ENCODE measurements at places on chromosomes 1 and 21. TPM values are rescaled to one million over a fixed set of nuclear protein-coding genes. Genes with fewer than 3 reads are reported as not detected.

SYT6 gene
- not detected for total RNA-seq

SLC45A1 gene
- total RNA-seq, result 0.92 TPM

SPTA1 gene
- 0.50 TPM for total RNA-seq

SMYD2 gene
- total RNA-seq, result 41.6 TPM

PLPPR5 gene
- not detected for total RNA-seq

PWP2 gene
- total RNA-seq, result 10.9 TPM

ATP1A4 gene
- 1.1 TPM for total RNA-seq

ZNF281 gene
- 18.2 TPM for total RNA-seq

SPATA21 gene
- total RNA-seq, result not detected

ZBTB8B gene
- 0.03 TPM for total RNA-seq

ICOSLG gene
- 11.6 TPM for total RNA-seq

OR2W3 gene
- 1.2 TPM for total RNA-seq

HPDL gene
- total RNA-seq, result not detected

FCRL6 gene
- total RNA-seq, result 2.3 TPM

EIF4G3 gene
- 43.0 TPM for total RNA-seq

CCDC181 gene
- 1.4 TPM for total RNA-seq

COL11A1 gene
- 0.56 TPM for total RNA-seq

EXOSC10 gene
- 47.7 TPM for total RNA-seq

TMPRSS15 gene
- not detected for total RNA-seq

ATP6V1G3 gene
- total RNA-seq, result not detected

FCGR1A gene
- 65.3 TPM for total RNA-seq

PLA2G2D gene
- 0.27 TPM for total RNA-seq

FALEC gene
- not detected for total RNA-seq

IRF2BP2 gene
- 154 TPM for total RNA-seq

MRPS21 gene
- 45.9 TPM for total RNA-seq

ANGPTL1 gene
- 12.3 TPM for total RNA-seq

DIO1 gene
- total RNA-seq, result not detected

GSTM5 gene
- 11.7 TPM for total RNA-seq

RGS1 gene
- total RNA-seq, result 16.3 TPM

LCK gene
- 7.5 TPM for total RNA-seq

IGSF21 gene
- total RNA-seq, result 1.8 TPM

SLX9 gene
- 15.7 TPM for total RNA-seq

PGLYRP3 gene
- total RNA-seq, result not detected

FMOD gene
- 28.9 TPM for total RNA-seq

BSND gene
- total RNA-seq, result not detected

KIF17 gene
- 8.4 TPM for total RNA-seq

HSD11B1 gene
- 11.6 TPM for total RNA-seq

KCNJ9 gene
- not detected for total RNA-seq

C1QA gene
- total RNA-seq, result 935 TPM

ETV3L gene
- total RNA-seq, result not detected

LMX1A gene
- total RNA-seq, result 0.21 TPM

TEX38 gene
- not detected for total RNA-seq

NFASC gene
- total RNA-seq, result 12.2 TPM

MIER1 gene
- total RNA-seq, result 44.0 TPM

CASQ1 gene
- total RNA-seq, result 0.27 TPM
